ENCODE measurements at places on chromosomes 7 and 10.

DNA sequence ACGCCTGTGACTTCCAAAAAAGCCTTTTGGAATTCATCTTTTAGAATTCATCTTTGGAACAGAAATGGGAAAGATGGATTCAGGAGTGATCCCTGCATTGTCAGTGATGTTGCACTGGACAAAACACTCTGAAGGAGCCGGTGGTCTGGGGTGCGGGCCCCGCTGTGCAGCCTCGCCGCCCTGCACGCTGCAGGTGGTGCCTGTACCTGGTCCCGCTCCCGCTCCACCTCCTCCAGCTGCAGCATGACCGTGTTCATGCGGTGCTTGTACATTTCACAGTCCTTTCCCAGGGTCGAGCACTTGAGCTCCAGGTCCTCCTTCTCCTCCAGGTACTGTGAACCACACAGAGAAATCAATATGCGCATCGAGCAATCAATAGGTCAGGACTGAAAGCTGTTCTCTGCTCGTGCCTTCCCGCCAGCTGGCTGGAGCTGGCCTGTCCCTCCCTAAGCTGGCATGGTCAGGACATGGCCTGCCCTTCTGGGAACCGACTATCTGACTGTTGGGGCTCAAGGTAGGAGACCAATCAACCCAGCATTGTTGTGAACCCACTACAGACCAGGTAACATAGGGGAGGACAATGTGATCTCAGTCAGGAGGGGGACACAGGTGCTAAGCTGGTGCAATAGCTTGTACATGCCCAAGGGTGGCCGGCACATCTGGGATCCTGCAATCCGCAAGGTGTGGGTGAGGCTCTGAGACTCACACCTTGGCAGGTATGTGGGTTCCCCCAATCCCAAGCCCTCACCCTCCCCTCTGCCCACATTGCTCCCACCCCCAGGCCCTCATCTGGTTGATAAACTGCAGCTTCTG, 93.8 kb upstream of the GNA12 start:
- DNase-seq, result no peak

- no peak for DNase-seq
Observed at GRCh38 chr10:112728118-112728883, 221.7 kb upstream of the TCF7L2 start.

DNA sequence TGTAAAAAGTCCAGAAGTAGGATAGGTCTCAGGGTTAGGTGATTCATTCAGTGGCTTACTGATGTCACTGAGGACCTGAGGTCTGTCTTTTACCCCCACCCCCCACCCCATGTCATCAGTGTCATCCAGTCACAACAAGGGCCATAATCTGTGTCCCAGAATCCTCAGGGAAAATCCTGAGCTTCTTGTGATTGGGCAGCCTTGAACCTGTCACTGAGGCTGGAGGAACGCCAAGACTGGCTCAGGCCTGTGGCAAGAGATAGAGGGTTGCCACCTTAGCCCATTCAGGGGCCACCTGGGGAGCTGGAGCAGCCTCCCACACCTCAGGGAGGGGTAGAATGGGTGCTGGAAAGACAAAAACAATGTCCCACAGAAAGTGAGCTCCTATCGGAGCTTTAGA, 29.7 kb downstream of the NUB1 start:
- DNase-seq, result no peak

DNA sequence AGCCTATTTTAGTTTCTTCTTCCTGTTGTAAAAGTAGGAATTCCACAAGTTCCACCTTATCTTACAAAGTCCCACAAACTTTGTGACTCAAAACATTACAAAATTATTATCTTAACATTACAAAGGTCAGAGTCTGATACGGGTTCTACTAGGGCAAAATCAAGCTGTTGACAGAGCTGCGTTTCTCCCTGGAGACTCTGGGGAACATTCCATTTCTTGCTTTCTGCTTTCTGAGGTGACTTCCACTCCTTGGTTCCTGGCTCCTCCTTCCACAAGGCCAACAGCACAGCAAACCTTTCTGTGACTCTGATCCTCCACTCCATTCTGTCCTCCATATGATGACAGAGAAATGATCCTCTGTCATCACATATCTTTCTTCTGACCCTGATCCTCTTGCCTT, 10.6 kb downstream of the OR2F1 start:
- no peak for DNase-seq

DNA sequence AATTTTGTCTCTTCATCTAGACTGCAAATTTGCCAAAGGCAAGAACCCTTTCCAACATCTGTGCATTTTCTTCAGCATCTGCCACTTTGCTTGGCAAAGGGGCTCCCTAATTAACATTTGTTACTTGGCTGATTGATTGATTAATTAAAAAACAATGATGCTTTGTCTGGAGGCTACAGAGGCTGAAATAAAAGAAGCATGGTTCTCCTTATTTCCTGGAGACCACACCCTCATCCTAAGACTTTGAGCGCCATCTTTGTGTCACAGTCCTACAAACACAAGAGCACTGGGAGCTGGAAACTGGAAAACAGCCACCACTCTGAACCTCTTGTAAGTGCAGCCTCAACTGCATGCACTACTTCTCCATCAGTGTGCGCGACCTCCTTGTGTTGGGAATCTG, 189.2 kb downstream of the C7orf25 start:
- DNase-seq, result no peak

DNA sequence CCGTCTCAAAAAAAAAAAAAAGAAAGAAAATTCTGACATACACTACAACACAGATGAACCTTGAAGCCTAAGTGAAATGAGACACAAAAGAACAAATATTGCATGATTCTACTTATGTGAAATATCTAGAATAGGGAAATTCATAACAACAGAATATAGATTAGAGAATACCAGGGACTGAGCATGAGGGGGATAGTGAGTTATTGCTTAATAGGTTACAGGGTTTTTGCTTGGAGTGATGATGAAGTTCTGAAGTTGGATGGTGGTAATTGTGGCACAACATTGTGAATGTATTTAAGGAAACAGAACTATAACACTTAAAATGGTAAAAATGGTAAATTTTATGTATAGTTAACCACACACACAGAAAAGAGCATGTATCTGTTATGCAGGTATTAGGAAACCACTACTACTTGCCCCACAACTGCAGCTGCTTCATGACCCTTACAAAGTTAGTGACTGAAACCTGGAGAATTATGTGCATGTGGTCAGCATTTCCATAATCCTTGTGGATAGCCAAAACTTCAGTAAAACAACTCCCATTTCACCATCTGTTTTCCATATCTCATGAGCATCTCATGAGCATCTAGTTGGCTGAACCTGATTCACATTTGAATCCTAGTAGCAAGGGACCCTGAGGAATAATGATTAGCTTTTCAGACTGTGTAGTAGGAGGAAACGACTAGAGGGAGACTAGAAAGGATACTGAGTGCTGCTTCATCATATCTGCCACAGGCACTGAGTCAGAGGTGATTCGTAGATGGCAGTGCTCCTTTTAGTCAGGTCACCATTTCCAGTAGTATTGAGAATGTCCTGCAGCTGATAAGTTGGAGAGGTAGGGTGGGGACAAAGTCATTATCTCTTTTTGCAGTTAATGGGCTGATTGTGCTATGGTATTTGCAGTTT, 26.3 kb downstream of the SAMD8 start:
- peak; percentile 10 for DNase-seq

- peak; percentile 48 for DNase-seq
Observed at GRCh38 chr10:88840881-88841280, 10.8 kb downstream of the ANKRD22 start.
